Left forelimb (tissue), 1 donor: ENCODE measurements at places on chromosomes 16 and 17.

- DNase-seq, result no peak
Observed at GRCh38 chr17:57902117-57902799, 52.4 kb upstream of the MRPS23 start.

- DNase-seq, result no peak
Observed at GRCh38 chr17:1227917-1228780, 42.1 kb upstream of the BHLHA9 start.

DNA sequence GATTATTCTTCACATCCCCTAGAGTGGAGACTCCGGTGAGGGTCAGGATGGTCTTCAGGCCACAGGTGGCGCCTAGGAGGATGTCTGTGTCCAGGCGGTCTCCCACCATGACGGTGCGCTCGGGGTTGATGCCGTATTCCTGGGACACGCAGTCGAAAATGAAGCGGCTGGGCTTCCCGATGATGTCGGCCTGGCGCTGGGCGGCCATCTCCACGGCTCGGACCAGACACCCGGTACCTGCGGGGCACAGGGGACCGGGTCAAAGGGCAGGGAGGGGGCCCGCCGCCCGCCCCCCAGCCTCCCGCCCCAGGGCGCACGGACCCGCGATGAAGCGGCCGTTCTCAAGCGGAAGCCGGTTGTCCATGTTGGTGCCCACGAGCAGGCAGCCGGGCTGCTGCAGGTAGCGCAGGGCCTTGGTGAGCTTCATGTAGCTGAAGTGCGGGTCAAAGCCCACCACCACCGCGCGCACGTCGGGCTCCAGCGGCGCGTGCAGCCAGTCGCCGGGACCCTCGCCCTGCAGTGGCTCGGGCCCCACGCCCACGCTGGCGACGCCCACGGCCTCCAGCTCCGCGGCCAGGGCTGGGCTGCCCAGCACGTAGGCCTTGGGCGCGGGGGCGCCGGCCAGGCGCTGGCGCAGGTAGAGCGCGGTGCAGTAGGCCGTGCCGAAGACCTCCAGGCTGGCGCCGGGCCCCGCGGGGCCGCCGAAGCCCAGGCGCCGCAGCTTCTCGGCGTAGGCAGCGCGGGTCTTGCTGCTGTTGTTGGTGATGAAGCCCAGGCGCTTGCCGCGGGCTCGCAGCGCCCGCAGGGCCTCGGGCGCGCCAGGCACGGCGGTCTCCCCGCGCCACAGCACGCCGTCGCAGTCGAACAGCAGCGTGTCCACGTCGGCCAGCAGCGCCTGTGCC is 572 bp downstream of the PGP start:
- no peak for DNase-seq

DNA sequence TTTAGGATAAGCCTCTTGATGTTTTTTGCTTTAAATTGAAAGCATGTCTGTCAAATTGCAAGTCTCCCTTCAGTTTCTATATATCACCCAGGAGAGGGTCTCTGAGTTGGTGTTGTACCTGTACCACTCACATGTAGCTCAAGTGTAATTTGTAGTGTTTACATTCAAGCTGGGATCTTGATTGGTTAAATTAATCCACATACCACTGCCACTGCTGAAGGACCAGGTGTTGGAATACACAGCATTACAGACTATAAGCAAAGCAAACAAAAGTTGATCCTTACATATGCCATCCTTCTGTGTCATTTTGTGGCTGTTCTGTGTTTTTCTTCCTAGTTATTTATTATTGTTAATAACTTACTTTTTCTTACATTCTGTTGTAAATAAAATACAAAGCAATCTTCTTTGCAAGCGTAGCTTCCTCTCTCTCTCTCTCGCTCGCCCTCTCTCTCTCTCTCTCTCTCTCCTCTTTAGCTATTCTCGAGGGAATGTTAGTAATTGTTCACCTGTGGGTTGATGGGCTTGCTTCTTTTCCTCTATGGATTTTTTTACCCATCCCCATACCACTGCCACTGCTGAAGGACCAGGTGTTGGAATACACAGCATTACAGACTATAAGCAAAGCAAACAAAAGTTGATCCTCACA is 20.8 kb upstream of the NOL11 start:
- no peak for DNase-seq

DNA sequence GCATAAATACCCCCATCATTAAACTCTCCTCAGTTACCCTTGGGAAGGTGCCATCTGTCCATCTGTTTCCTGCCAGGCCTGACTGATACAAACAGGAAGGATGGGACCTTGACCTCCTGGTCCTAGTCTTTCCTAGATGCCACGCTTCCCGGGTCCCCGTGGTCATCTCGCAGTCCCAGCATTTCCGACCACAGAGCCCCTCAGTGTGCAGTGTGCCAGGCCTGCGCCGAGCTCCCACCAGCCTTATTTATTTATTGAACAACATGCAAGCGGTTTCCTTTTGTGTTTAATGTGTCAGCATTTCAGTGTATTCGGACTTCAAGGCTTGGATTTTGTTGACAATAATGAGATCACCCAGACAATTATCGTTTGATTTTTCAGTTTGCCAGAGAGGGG is 45.6 kb upstream of the NKD1 start:
- no peak for DNase-seq
